ENCODE measurements at places on chromosomes 3 and 15. TPM values are rescaled to one million over a fixed set of nuclear protein-coding genes. Genes with fewer than 3 reads are reported as not detected.

DNA sequence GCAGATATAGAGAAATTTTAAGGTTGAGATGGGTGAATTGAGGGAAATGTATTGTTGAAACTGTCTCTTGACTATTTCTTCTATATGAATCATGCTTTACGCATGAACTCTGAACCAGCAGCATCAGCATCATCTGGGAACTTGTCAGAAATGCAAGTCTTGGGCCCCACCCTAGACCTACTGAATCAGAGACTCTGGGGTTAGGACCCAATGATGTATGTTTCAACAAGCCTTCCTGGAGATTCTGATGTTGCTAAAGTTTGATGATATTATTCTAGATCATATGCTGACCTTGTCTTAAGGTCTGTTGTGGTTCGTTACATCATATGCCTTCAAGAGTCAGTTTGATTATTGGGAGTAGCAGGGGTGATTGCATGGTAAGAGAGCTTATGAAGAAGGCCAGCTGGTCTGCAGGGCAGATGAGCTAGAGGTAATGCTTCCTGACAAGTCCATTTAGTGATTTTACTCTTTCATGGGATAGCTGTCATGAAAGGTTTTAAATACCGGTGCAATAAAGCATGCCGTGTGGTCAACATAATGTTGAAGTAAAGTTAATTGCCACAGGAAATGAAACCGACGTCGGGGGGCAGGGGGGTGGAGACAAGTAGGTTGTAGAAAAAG, 152.4 kb upstream of the MRPL3 start:
- no peak for DNase-seq
- no peaks in the 10 kb centered on the region for H3K36me3 ChIP-seq
- no peak overlapping the region for H3K27ac ChIP-seq
- no peaks in the 10 kb centered on the region for H3K4me1 ChIP-seq
- no peak overlapping the region for H3K4me3 ChIP-seq
- no peaks in the 10 kb centered on the region for H3K27me3 ChIP-seq

- DNase-seq, result no peak
- H3K36me3 ChIP-seq, result no peaks in the 10 kb centered on the region
- no peaks in the 10 kb centered on the region for H3K27me3 ChIP-seq
- no peak overlapping the region for H3K27ac ChIP-seq
- no peak overlapping the region for H3K4me3 ChIP-seq
Measured at GRCh38 chr3:196202516-196202970, 8.7 kb downstream of the ZDHHC19 start.

DNA sequence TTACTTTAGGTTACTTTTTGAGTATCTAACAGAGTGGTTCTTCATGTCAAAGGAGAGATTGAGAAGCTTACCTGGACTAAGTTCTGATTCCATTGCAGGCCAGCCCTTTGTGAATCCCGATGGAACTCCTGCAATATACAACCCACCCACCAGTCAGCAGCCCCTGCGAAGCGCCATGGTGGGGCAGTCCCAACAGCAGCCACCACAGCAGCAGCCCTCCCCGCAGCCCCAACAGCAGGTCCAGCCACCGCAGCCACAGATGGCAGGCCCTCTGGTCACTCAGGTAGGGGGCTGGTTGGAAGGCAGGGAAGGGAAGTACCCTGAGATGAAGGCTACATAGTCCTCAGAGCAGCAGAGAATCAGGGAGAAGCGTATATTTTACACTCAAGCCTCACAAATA, 97.8 kb downstream of the ARPP21 start:
- H3K4me3 ChIP-seq, result no peak overlapping the region
- no peak overlapping the region for H3K27ac ChIP-seq
- no peaks in the 10 kb centered on the region for H3K36me3 ChIP-seq
- no peak for DNase-seq

- DNase-seq, result no peak
- no peak overlapping the region for H3K27ac ChIP-seq
- H3K4me1 ChIP-seq, result no peaks in the 10 kb centered on the region
- H3K27me3 ChIP-seq, result no peaks in the 10 kb centered on the region
- H3K4me3 ChIP-seq, result no peak overlapping the region
Measured at GRCh38 chr15:43484455-43484854, 8.5 kb downstream of the TP53BP1 start.

GRCh38 chr3:5016211-5017161, 37.2 kb downstream of the BHLHE40 start:
- H3K4me3 ChIP-seq, result no peak overlapping the region
- H3K27me3 ChIP-seq, result no peaks in the 10 kb centered on the region
- DNase-seq, result no peak
- no peak overlapping the region for H3K27ac ChIP-seq

DNA sequence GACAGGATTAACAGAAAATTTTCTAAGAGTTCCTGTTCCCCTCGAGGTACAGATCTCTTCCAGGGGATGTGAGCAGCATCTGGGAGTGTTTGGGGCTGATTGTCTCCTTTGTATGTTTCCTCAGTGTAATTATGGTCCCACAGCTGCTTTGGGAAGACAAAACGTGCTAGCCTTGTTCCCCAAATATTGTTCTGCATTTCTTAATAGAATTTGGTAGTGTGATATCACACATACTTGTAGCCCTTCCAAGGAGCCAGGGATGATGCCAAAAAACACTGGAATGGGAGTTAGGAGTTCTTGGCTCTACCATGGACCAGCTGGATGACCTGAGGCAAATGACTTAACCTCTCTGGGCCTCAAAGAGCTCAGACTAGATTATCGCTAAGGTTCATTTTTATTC, 19.0 kb upstream of the AGBL1 start:
- no peaks in the 10 kb centered on the region for H3K4me1 ChIP-seq
- no peak overlapping the region for H3K27ac ChIP-seq
- no peaks in the 10 kb centered on the region for H3K36me3 ChIP-seq
- H3K4me3 ChIP-seq, result no peak overlapping the region
- DNase-seq, result no peak

DNA sequence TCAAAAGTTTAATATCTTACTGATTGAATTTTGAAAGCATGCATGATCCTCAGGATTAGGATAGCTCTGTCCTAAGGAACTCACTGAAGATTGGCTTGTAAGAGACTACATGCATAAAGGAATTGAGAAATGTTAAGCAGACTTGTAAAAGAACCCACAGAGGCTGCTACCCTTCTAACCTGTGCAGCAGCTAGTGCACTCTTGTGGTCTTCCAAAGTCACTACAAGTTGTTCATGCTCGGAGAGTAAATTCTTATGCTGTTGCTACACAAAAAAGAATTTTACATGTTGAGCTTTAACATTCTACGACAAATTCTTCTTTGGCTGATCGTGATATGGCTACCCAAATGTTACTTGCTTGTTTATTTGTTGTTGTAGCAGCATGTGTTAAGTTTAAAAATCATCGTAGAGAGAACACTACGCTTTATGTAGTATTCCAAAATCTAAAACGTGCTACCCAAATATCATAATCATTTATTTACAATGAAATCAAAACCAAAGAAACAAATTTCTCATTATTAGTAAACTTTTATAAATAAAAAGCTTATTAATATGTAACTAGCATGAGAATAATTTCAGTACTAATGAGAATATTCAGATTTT, 55.0 kb downstream of the GOLIM4 start:
- no peaks in the 10 kb centered on the region for H3K27me3 ChIP-seq
- H3K4me1 ChIP-seq, result no peaks in the 10 kb centered on the region
- DNase-seq, result no peak
- no peak overlapping the region for H3K4me3 ChIP-seq
- H3K36me3 ChIP-seq, result peaks cover 2% of the 10 kb centered on the region

DNA sequence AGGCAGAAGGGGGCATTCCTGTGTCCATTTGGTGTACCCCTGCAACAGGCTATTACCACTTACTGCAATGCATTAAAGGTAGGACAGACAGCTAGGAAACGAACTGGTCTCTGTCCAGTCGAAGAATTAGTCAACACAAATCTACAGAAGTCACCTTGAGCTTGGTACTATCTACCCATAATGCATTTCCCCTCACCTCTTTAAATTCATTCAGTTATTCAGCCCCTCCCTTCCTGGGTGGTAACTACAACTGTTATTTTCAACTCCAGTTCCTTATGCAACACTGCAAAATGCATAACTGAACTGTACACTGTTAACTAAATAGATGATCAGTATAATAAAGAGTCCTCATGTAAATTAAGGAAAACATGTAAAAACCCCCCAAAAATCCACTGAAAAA, 77.6 kb downstream of the MAGI1 start:
- no peak overlapping the region for H3K4me3 ChIP-seq
- no peaks in the 10 kb centered on the region for H3K27me3 ChIP-seq
- H3K4me1 ChIP-seq, result peaks cover 13% of the 10 kb centered on the region
- H3K36me3 ChIP-seq, result no peaks in the 10 kb centered on the region

DNA sequence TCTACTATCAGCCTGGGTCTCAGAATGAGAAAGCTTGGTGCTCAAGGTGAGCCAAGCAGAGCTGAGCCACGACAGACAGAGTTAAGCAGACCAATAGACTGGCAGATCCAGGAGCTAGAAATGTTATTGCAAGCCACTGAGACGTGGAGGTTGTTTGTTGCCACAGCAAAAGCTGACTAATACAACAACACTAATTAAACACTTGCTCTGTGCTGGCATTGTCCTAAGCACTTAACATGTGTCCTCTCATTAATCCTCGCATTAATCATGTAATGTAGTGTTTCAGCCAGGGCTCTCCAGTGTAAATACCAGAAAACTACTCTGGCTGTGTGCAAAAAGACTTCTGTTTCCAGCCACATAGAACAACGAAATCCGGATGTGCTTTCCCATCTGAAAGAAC, 11.6 kb upstream of the SPSB4 start:
- no peaks in the 10 kb centered on the region for H3K4me1 ChIP-seq
- H3K27me3 ChIP-seq, result peaks cover 4% of the 10 kb centered on the region
- DNase-seq, result no peak
- no peaks in the 10 kb centered on the region for H3K36me3 ChIP-seq
- H3K27ac ChIP-seq, result no peak overlapping the region
- H3K4me3 ChIP-seq, result no peak overlapping the region

Gene RLBP1
- not detected for total RNA-seq

GRCh38 chr15:89758283-89758682, 7.2 kb upstream of the MESP1 start:
- H3K27ac ChIP-seq, result no peak overlapping the region
- peaks cover 13% of the 10 kb centered on the region for H3K4me1 ChIP-seq
- H3K4me3 ChIP-seq, result no peak overlapping the region
- H3K27me3 ChIP-seq, result no peaks in the 10 kb centered on the region
- DNase-seq, result no peak

- no peaks in the 10 kb centered on the region for H3K4me1 ChIP-seq
- H3K36me3 ChIP-seq, result no peaks in the 10 kb centered on the region
- H3K27me3 ChIP-seq, result no peaks in the 10 kb centered on the region
- H3K27ac ChIP-seq, result no peak overlapping the region
- H3K4me3 ChIP-seq, result no peak overlapping the region
Measured at GRCh38 chr3:157467200-157467599, 30.6 kb downstream of the PTX3 start.

DNA sequence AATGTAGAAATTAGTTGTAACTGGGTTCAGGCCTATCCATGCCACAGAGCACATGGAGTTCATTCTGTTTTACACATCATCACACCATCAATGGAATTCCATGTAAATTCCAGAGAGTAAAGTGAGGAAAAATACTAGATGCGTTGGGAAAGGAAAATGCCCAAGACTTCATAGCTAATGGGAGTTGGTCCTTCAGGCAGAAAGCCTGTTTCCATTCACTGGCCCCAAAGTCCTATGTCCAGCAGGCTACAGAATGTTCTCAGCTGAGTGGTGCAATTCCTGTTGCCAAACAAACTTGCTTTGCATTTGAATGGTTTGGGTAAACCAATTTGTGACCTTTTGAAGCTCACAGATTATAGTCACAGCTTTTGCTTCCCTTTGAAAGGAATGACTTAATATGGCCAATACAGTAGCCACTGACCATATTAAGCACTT, 164.6 kb upstream of the PFN2 start:
- H3K36me3 ChIP-seq, result no peaks in the 10 kb centered on the region
- H3K27me3 ChIP-seq, result no peaks in the 10 kb centered on the region
- H3K4me1 ChIP-seq, result peaks cover 9% of the 10 kb centered on the region
- no peak for DNase-seq
- H3K4me3 ChIP-seq, result no peak overlapping the region
- no peak overlapping the region for H3K27ac ChIP-seq

GRCh38 chr15:79322945-79323344, 12.0 kb downstream of the TMED3 start:
- H3K27ac ChIP-seq, result no peak overlapping the region
- H3K27me3 ChIP-seq, result no peaks in the 10 kb centered on the region
- H3K4me3 ChIP-seq, result no peak overlapping the region
- DNase-seq, result no peak
- no peaks in the 10 kb centered on the region for H3K36me3 ChIP-seq
- no peaks in the 10 kb centered on the region for H3K4me1 ChIP-seq

Gene VEPH1
- 0.51 TPM for total RNA-seq

Gene CYP19A1
- total RNA-seq, result not detected

DNA sequence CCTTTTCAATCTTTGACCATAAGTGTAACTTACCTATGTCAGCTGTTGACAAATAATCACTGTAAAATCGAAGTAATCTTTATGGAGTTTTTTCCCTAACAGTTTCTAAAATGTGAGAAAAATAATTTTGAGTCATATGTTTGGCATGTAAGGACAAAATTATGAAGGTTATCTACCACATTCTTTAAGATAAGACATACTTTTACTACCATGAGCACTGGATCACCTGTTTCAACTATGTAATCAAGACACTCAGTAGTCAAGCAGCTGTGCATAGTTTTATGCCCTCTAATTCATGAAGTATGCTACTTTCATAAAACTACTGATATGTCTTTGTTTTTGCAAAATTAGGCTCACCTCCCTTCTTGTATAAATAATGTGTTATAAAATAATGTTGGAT, 12.1 kb downstream of the FGF7 start:
- no peak overlapping the region for H3K27ac ChIP-seq
- H3K27me3 ChIP-seq, result no peaks in the 10 kb centered on the region
- no peak overlapping the region for H3K4me3 ChIP-seq
- DNase-seq, result no peak
- H3K4me1 ChIP-seq, result no peaks in the 10 kb centered on the region

DNA sequence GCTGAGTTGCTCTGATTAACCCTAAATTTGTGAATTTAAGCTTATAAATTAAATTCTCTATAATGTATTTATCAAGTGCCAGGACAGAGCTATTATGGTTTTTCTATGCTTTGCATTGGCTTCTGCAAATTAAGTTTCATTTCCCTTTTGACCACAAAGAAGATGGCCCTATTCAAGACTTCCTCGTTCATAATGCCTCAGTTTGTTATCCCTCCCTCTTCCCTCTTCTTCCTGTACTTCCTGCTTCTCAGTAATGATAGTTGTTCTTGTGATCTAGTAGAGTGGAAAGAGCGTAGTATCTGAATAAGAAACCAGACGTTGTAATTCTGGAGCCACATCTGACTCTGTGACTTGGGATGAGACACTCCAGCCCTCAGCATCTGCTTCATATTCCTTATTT, 118.7 kb downstream of the CACNA1D start:
- no peaks in the 10 kb centered on the region for H3K36me3 ChIP-seq
- no peak overlapping the region for H3K27ac ChIP-seq
- no peak for DNase-seq
- no peaks in the 10 kb centered on the region for H3K27me3 ChIP-seq
- no peak overlapping the region for H3K4me3 ChIP-seq

DNA sequence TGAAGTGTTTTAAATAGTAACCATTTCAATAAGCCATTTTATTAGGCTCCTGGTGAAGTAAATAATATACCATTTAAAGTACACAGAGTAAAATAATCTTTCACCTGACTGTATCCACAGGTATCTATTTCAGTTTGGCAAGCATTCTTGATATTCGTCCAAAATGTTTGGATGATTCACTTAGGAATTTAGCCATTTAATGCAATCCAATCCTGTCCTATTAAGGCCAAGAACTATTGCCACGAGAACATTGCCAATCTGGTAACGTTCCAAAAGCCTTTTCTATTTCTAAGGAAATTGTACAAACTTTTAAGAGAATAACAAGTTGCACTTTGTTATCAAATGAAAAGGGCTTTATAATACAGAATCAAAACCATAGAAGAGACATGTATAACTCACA, 209.8 kb upstream of the THRB start:
- H3K27me3 ChIP-seq, result no peaks in the 10 kb centered on the region
- no peak overlapping the region for H3K4me3 ChIP-seq
- H3K27ac ChIP-seq, result no peak overlapping the region
- no peaks in the 10 kb centered on the region for H3K4me1 ChIP-seq
- no peaks in the 10 kb centered on the region for H3K36me3 ChIP-seq
- no peak for DNase-seq

Measured in right lobe of liver (tissue), 6 donors.